ENCODE measurements at places on chromosomes 6 and 20.
A peak's percentile ranks its signal among the peaks of the same experiment; 100 is the strongest.

- no peak for DNase-seq
These were observed 913.8 kb upstream of the FLRT3 start for GRCh38 chr20:15251171-15251570.

GRCh38 chr6:166201878-166202277, 34.2 kb upstream of the TBXT start:
- DNase-seq = no peak

DNA sequence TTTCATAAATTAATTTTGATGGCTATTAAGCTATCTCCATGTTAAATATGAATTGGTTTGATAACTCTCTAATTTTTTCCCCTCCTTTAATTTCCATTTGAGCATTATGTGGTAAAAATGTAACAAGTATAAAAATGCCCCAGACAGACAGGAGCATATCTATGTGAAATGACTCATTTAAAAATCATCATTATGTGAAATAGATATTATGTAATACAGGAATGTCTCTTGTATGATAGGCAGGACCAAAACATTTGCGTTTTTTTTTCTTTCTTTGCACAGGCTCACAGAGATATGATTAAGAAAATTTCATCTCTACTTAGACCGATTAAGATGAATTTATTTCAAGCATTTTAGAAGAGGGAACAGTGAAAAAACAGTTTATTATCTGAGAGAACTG, 95.8 kb downstream of the AKAP7 start:
- no peak for DNase-seq

- DNase-seq = no peak
These were observed 55.9 kb upstream of the C20orf144 start for GRCh38 chr20:33606118-33606771.

- peak; percentile 93 for DNase-seq
These were observed 13.8 kb upstream of the TLDC2 start for GRCh38 chr20:36861875-36862801.

GRCh38 chr6:14146506-14147096, 29.0 kb downstream of the CD83 start:
- no peak for DNase-seq

DNA sequence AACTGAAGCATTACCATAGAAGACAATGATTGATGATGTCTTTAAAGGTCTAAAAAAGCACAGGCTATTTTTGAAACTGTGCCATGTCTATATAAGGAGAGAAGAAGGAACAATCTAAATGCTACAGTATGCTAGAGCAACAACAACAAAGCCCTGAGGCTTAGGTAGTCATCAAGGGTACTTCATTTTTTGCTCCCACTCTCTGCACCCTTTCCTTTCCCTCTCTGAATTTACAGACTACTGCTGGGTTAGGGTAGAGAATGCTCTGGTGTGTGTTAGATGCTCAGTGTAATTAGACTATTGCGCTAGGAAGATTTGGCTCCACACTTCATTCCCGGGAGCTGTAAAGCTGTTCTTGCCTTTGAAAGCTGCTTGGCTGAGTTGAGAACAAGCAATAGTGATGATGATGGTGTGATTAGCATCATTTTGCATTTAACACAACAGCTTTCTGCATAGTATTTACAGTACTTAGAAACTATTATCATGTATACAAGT, 1262.5 kb upstream of the CITED2 start:
- DNase-seq = peak; percentile 69

DNA sequence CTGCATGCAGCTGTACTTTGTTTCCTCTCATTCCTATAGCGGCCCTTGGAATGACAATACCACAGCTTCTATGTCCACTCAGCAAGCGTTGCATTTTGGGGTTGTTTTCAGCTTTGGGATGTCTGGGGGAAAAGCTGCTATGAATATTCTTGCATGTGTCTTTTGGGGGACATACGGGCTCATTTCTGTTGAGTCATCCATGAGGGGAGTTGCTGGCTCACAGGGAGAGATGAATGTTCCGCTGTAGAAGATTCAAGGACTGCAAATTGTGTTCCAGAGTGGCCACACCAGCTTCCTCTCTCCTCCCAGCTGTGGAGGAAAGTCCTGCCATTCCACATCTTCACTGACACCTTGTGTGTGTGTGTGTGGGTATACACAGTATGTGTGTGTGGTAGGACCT, 43.3 kb downstream of the TGM2 start:
- DNase-seq = no peak

- peak; percentile 3 for DNase-seq
These were observed 613.2 kb upstream of the NOX3 start for GRCh38 chr6:156068881-156069280.

DNA sequence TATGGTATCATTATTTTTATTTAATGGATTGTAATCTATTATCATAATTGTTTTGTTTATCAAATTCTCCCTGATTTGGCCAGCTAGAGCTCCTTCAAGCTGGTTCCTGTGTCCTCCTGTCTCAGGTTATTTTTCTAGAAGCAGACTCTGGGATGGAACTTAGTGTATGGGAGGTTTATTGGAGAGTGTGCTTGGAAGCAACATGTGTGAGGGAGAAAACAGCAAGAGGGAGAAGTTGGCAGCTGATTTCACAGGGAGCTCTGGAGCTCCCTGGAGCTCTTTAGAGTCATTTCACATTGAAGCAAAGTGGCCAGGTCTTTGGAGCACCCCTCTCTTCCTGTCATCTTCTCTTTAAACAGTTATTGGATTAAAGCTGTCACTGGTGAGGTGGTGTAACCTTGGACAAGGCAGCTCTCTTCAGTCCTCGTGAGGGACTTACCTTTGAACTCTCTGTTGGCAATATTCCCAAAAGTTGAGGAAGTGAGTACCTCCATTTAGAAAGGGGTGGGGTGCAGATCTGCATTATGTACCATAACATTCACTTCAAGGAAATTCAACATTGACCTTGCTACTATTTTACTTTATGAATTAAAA, 103.6 kb downstream of the PHF3 start:
- no peak for DNase-seq

- no peak for DNase-seq
These were observed 24.8 kb downstream of the COL20A1 start for GRCh38 chr20:63317601-63318291.

DNA sequence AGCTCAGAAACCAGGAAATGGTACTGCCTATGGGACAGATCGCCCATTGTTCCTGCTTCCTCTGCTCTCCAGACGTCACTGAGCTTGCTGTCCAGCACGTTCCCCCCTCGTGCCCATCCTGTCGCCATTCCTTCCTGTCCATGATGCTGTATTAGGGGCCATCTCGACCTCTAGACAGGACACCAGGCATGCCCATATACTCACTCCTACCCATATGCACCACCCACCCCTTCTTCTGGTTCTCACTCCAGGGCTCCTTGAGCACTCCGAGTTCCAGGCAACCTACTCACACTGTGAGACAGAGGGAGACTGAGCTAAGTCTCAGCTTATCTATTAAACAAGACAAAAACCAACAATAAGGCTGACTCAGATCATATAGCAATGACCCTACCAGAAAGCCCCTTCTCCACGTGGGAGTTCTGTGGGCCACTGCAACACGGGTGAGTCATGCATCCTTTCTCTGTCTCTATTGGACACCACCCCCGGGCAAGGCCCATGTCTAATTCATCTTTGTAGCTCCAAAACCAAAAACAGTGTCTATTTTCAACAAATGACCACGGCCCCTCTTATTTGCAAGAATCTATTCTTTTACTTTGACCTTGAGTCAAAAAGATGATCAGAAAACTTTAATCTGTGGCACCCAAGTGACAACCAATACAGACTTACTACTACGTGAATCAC, 65.7 kb downstream of the PSMG4 start:
- DNase-seq = peak; percentile 79

GRCh38 chr6:118594877-118595276, 46.8 kb downstream of the PLN start:
- DNase-seq = no peak

DNA sequence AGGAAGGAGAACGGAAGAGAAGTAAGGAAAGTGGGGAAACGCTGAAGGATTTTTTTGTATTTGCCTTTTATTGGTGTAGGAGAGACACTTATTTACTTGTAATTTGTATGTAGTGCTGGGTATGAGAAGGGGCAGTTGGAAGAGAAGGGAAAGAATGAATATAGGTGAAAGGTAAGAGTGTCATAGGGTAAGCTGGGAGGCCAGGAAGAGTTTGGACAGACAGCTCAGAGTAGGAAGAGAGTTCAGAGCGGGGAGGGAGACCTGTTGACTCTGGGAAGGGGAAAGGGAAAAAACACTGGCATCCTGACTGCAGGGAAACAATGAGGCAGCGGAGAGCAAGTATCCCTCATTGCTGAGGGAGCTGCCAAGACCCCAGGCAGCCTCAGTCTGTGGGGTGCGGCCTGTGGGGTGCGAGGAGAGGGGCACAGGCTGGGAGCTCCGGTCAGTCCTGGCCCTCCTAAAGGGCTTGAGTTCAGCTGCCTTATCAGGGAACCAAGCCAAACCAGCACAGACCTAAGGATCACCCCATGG, 3.1 kb downstream of the TRAF3IP2 start:
- DNase-seq = peak; percentile 48

DNA sequence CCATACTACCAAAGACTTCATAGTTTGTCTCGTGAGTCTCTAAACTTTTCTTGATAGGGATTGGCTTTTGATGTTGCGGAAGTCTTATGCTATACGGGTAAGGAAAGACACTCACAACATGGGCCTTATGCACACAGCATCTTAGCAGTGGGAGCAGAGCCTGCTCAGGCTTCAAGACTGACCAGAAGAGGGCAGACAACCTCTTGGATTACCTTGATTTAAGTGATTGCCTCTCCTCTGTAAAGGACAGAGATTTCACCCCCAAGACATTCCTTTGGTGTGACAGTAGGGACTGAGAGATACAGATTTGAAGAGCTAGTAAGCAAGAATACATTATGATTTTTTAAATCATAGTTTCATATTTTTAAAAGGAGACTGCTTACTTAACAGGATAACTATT, 71.0 kb upstream of the SAMD3 start:
- DNase-seq = peak; percentile 72

- DNase-seq = no peak
These were observed 459.2 kb upstream of the RUNX2 start for GRCh38 chr6:44868910-44869309.

- no peak for DNase-seq
These were observed 71.0 kb downstream of the EDN3 start for GRCh38 chr20:59371431-59371830.

GRCh38 chr20:61888101-61888865, 177.4 kb downstream of the TAF4 start:
- no peak for DNase-seq

DNA sequence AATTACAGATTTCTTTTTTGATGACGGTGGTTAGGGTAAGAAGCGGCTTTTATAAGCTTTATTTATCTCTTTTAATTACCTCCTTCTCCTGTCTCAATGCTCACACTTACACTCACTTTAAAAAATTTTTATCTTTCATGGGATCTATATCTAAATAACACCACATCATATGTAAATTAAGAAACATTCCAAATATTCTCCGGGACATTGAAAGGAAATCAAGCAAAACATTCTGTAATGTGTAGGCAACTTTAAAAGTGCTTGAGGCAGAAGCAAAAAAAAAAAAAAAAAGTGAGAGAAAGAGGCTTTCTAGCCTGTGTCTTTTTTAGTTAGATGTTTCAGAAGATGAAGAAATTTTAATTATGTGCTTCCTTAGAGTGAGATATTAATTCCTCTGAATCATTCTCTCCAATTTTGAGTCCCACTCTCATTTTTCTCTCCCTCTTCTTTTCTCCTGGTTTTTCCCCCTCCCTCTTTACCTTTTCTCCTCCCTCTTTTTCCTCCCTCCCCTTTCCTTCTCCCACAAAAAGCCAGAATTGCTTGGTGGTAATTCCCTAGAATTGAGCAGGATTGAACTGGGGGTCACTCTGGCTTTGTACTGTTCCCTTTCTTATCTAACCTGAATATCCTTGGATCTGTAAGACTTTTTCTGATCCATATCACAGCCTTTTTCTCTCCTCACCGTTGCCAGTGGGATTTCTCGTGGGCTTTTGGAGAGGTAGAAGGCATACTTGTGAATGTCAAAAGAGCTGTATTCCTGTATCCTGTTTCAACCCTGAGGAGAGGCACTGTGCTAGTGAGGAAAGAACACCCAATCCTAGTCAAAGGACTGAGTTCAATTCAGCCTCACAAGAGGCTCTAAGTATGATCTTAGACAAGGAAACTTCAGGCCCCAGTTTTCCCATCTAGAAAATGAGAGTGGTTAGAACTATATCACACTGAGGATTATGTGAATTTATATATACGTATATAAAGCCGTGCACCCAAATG, 30.4 kb downstream of the KCNQ5 start:
- peak; percentile 57 for DNase-seq

DNA sequence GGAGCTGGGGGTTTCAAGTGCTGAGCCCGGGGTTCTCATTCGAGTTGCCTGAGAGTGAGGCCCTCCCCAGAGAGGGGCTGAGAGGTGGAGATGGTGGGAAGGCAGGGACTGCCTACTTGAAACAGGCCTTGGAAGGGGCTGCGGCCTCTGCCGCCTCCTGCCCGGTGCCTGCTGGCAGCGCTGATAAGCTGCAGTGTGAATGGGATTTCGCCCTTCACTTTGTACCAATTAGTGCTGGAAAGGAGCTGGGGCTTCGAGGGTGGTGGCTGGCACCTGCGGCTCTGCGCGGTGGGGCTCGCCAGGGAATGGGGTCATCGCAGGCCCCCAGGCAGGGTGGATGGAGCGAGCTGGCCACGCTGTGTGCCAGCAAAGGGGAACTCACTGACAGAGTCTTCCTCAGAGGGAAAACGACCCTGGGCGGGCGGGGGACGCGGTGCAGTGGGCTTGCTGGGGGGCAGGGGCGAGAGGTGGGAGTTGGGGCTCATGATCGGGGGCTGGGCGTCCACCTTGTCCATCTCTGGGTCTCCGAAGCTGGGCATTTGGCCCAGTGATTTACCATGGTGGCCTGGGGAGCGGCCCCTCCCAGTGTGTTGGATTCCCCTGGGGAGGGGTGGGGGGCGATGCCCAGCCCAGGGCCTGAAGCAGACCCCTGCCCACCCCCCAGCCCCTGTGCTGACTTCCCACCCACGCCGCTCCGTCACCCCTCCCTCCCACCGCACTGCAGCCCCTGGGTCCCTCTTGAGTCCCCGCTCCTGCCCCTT, 22.9 kb downstream of the COL20A1 start:
- no peak for DNase-seq

- DNase-seq = no peak
These were observed 188.4 kb upstream of the SULF2 start for GRCh38 chr20:47973519-47974233.

Measured in EH (cell line).